Hematopoietic multipotent progenitor cell treated with erythropoietin and hydrocortisone succinate and interleukin-3 and kit ligand, for 15 days (in vitro differentiated cells): ENCODE measurements at places on chromosomes 12 and 14.

GRCh38 chr12:131061041-131061806 is 107.5 kb downstream of the ADGRD1 start:
- no peak for DNase-seq

- no peak for DNase-seq
Observed at GRCh38 chr14:26855077-26855753, 257.4 kb upstream of the NOVA1 start.

DNA sequence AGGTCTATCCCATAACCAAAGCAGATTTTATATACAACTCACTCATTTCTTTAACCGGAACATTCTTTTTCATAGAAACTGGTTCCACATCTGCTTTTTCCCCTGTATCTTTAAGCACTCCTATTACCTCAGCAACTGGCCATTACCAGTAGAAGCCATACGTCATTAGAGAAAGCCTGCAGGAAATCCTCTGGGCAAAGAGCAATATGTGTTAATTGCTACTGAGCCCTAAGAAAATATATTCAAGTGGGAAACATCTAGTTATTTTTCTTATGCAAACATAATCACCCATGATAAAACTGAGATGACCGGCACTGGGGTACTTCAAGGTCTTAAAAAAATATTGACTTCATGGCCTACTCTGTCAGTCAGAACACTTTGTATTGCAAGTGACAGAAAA is 28.2 kb upstream of the CPSF6 start:
- no peak for DNase-seq

DNA sequence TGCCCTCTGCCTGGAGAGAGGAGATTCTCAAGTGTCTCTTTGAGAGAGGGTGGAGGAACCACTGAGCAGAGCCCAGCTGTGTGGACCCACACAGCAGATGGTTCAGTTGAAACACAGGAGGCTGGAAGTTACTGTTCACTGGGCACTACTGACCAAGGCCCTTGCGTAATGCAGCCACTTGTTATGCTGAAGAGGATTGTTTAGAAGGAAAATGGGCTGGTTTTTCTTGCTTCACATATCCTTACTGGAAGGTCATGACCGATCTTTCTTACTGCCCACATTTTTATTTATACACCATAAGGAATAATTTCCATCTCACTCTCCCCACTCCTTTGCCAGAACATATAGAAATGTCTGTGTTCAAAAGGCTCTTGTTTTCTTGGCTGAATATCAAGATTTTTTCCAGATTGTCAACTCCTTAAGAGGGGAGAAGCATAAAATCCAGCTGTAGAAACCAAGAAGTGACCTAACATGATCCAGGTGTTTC is 375.1 kb upstream of the DDHD1 start:
- no peak for DNase-seq

GRCh38 chr12:84136862-84137367 is 775.7 kb downstream of the SLC6A15 start:
- DNase-seq: no peak

GRCh38 chr14:36279306-36280190 is 40.9 kb downstream of the MBIP start:
- no peak for DNase-seq

DNA sequence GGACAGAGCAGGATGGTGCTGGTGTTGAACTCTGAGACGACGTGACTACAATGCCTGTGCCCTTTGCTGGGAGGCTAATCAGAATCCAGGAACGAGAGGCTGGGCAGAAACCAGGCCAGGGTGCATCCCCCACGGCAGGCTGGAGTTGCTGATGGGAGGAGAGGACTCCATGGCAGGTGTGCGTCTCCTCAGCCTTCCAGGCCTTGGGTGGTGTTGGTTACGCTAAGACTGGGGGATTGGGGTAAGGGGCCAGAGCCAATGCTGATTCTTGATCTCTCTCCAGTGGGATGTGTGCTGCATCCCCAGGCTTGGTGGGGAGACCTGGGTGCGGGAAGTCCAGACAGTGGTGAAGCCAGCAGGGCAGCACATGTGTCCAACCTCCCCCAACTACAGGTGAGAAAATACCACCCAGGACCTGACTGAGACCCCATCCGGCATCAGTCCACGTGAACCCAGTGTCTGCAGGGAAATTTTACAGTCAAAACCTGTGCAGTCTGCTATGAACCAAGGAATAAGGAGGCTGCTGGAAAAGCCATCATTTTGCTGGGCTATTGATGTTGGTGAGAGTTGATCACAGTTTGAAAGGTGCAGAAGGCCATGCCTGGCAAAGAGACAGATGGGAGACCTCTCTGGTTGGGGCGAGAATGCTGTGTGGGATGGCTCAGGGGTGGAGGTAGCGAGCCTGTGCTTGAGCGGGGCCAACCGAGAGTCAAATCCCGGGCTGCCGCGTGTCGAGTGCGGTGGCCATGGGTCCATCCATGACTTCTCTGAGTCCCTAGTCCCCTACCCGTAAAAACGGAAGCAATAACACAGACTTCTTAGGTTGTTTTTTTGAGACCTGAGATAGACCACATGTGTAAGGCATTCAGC is 89.8 kb downstream of the NTF3 start:
- DNase-seq: no peak

GRCh38 chr12:99649551-99649950 is 2.0 kb downstream of the GARIN6 start:
- DNase-seq: no peak

GRCh38 chr12:49293056-49293956 is 1.6 kb upstream of the PRPH start:
- no peak for DNase-seq

- DNase-seq: no peak
Observed at GRCh38 chr14:100540926-100541620, 46.1 kb downstream of the BEGAIN start.
